ENCODE measurements at places on chromosomes 3 and 15. TPM values are rescaled to one million over a fixed set of nuclear protein-coding genes. Genes with fewer than 3 reads are reported as not detected.

- no peak overlapping the region for H3K4me3 ChIP-seq
- peaks cover 13% of the 10 kb centered on the region for H3K4me1 ChIP-seq
- no peaks in the 10 kb centered on the region for H3K27me3 ChIP-seq
- no peak for DNase-seq
- no peak overlapping the region for H3K27ac ChIP-seq
- peaks cover 97% of the 10 kb centered on the region for H3K36me3 ChIP-seq
Observed at GRCh38 chr15:63611177-63611576, 14.0 kb downstream of the FBXL22 start.

- no peak for DNase-seq
- H3K4me1 ChIP-seq: no peaks in the 10 kb centered on the region
- no peaks in the 10 kb centered on the region for H3K27me3 ChIP-seq
- H3K27ac ChIP-seq: no peak overlapping the region
- H3K36me3 ChIP-seq: peaks cover 5% of the 10 kb centered on the region
Observed at GRCh38 chr3:127038466-127038865, 55.6 kb downstream of the PLXNA1 start.

GRCh38 chr3:160097478-160097877 is 108.8 kb downstream of the IL12A start:
- H3K4me1 ChIP-seq: no peaks in the 10 kb centered on the region
- H3K27ac ChIP-seq: no peak overlapping the region
- no peak for DNase-seq
- H3K4me3 ChIP-seq: no peak overlapping the region
- H3K27me3 ChIP-seq: no peaks in the 10 kb centered on the region

- H3K4me3 ChIP-seq: peak overlapping the region; percentile 73
- peaks cover 6% of the 10 kb centered on the region for H3K4me1 ChIP-seq
- peaks cover 6% of the 10 kb centered on the region for H3K36me3 ChIP-seq
- DNase-seq: peak; percentile 93
- H3K27ac ChIP-seq: peak overlapping the region; percentile 96
Observed at GRCh38 chr15:45166834-45167630, 20.7 kb downstream of the SHF start.

GRCh38 chr3:184361932-184362667 is 590 bp downstream of the POLR2H start:
- no peaks in the 10 kb centered on the region for H3K36me3 ChIP-seq
- no peaks in the 10 kb centered on the region for H3K27me3 ChIP-seq
- DNase-seq: peak; percentile 64
- peaks cover 29% of the 10 kb centered on the region for H3K4me1 ChIP-seq
- H3K27ac ChIP-seq: peak overlapping the region; percentile 99

CLPX gene
- 61.4 TPM for total RNA-seq

DNA sequence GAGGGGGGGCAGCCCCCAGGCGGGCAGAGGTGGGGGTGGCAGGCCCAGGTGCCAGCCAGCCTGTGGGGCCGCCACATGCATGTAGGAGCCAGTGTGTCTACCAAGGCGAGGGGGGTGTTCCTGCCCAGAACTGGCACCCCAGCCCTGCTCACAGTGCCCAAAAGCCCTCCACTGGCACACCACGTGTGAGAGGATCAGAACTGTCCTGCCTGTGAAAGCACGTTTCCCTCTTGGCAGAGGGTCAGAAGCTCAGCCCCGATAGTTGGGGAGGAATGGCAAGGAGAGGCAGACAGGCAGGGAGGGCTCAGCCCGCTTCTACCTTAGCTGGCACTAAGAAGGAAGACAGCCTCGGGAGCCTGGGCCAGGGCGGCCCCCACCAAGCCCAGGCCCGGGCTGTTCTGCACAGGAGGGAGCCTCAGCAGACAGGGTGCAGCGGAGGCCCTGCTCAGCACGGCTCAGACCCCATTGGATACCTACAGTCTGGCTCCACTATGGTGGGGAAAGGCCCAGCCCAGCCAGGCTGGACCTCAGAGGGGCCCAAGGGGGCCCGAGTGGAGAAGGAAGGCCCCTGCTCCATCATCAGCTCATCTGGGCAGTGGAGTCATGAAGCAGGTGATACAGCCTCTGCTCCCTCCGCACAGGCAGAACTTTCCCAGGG is 84.8 kb upstream of the LINGO1 start:
- H3K36me3 ChIP-seq: no peaks in the 10 kb centered on the region
- no peak overlapping the region for H3K27ac ChIP-seq
- DNase-seq: no peak

ENTPD3 gene
- 0.49 TPM for total RNA-seq

GOLGA6B gene
- not detected for total RNA-seq

DNA sequence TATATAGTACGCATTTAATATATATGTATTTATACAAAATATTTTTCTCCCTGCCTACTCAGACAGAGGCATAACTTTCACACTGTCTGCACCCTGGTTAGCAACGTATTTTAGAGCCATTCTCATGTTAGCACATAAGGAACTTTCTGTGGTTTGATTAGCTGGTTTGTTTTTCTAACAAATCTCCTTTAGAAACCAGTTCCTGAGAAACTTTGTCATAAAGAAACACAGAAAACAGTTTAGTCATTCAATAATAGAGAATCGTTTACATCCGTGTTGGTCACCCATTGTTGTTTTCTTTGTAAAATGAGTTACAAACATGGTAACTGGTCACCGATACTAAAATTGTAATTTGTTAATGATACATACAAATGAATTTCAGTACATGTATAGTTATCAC is 5.9 kb upstream of the NGRN start:
- no peaks in the 10 kb centered on the region for H3K27me3 ChIP-seq
- peaks cover 6% of the 10 kb centered on the region for H3K4me1 ChIP-seq
- no peak overlapping the region for H3K27ac ChIP-seq
- no peak overlapping the region for H3K4me3 ChIP-seq

DNA sequence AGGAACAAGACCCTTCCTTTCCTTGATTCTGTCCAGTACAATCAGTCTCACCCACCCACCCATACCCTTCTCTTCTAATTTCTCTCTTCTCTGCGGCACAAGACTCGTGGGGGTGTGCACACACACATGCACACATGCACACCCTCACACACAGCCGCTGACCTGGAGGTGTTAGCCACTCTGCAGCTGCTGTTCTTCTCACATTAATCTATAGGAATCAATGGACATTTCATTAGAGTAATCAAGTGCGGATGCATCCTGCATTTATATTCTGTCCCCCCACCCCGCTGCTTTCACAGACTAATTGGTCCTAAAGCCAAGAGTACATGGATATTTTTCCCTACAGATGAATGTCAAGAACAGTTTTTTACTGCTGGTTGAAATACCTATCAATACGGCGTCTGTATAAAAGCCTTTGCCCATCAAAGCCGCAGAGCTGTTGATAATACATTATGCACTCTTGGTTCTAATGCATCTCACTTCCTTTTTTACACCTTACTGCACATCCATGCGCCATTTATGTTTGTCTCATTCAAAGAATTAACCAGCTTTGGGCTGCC is 186.5 kb upstream of the ONECUT1 start:
- no peaks in the 10 kb centered on the region for H3K4me1 ChIP-seq
- no peaks in the 10 kb centered on the region for H3K36me3 ChIP-seq
- no peak overlapping the region for H3K27ac ChIP-seq

ITIH1 gene
- total RNA-seq: 0.23 TPM

- no peaks in the 10 kb centered on the region for H3K4me1 ChIP-seq
- DNase-seq: no peak
- no peak overlapping the region for H3K27ac ChIP-seq
- no peak overlapping the region for H3K4me3 ChIP-seq
- no peaks in the 10 kb centered on the region for H3K36me3 ChIP-seq
- no peaks in the 10 kb centered on the region for H3K27me3 ChIP-seq
Observed at GRCh38 chr15:57298843-57299550, 77.3 kb upstream of the CGNL1 start.

GRCh38 chr3:6985848-6986247 is 124.9 kb downstream of the GRM7 start:
- H3K36me3 ChIP-seq: no peaks in the 10 kb centered on the region
- H3K4me1 ChIP-seq: no peaks in the 10 kb centered on the region
- no peak overlapping the region for H3K27ac ChIP-seq
- no peak overlapping the region for H3K4me3 ChIP-seq

DNA sequence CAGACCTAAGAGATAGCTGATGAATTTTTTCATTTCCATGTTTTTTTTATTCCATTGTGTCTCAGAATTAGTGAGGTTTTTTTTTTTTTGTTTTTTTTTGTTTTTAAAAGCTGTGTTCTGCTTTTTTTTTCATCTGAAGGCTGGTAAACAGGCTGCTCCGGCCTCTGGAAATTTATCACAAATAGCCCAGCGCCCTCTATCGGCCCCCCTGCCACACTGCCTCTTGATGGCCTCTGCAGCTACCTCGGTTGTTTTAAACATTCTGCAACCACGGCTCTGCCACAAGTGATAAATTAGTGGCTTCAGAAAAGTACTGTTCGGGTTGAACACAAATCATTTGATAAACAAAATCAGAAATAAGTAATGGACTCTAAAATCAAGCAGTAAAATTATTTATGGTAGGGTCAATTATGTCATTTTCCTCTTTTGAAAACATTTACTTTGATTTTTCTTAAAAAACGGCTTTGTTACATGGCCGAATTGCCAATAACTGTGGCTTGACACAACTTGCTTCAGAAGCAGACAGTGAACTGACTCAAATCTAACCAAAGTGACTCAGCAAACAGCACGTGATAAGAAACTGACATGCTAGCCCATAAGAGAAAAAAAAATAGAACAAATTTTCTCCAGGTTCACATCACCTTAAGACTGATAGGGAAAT is 87.8 kb downstream of the RSL24D1 start:
- DNase-seq: peak; percentile 52
- H3K27ac ChIP-seq: no peak overlapping the region
- H3K36me3 ChIP-seq: no peaks in the 10 kb centered on the region
- no peak overlapping the region for H3K4me3 ChIP-seq
- no peaks in the 10 kb centered on the region for H3K4me1 ChIP-seq

MAP6D1 gene
- total RNA-seq: 1.7 TPM

DNA sequence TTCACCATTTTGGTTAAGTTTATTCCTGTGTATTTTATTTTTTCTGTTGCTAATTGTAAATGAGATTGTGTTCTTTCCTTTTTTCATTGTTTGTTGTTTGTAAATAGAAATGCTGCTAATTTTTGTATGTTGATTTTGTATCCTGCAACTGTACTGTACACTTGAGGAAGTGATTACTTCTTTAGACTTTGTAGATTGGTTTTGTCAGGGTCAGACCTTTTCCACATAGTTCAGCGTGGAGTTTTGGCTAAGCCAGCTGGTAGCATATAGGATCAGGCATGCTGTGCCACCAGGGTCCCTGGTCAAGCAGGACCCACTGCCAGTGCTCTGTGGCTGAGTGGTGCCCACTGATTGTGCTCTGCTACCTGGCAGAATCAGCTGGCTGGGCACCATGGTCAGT is 80.1 kb downstream of the CD200 start:
- H3K27ac ChIP-seq: no peak overlapping the region
- no peak overlapping the region for H3K4me3 ChIP-seq
- no peaks in the 10 kb centered on the region for H3K36me3 ChIP-seq
- no peaks in the 10 kb centered on the region for H3K4me1 ChIP-seq

SCG5 gene
- not detected for total RNA-seq

- no peak overlapping the region for H3K27ac ChIP-seq
- no peaks in the 10 kb centered on the region for H3K36me3 ChIP-seq
- peaks cover 36% of the 10 kb centered on the region for H3K4me1 ChIP-seq
- DNase-seq: peak; percentile 61
- H3K27me3 ChIP-seq: peaks cover 15% of the 10 kb centered on the region
Observed at GRCh38 chr15:41494190-41494921, 682 bp downstream of the ITPKA start.

GRCh38 chr3:105691633-105692032 is 177.2 kb downstream of the CBLB start:
- no peak for DNase-seq
- H3K4me3 ChIP-seq: no peak overlapping the region
- no peak overlapping the region for H3K27ac ChIP-seq
- H3K36me3 ChIP-seq: peaks cover 49% of the 10 kb centered on the region
- no peaks in the 10 kb centered on the region for H3K27me3 ChIP-seq

- H3K36me3 ChIP-seq: no peaks in the 10 kb centered on the region
- H3K4me3 ChIP-seq: no peak overlapping the region
- H3K4me1 ChIP-seq: no peaks in the 10 kb centered on the region
- no peak overlapping the region for H3K27ac ChIP-seq
- H3K27me3 ChIP-seq: no peaks in the 10 kb centered on the region
Observed at GRCh38 chr3:18512007-18512406, 86.9 kb upstream of the SATB1 start.

KCNMB3 gene
- 0.71 TPM for total RNA-seq

DNA sequence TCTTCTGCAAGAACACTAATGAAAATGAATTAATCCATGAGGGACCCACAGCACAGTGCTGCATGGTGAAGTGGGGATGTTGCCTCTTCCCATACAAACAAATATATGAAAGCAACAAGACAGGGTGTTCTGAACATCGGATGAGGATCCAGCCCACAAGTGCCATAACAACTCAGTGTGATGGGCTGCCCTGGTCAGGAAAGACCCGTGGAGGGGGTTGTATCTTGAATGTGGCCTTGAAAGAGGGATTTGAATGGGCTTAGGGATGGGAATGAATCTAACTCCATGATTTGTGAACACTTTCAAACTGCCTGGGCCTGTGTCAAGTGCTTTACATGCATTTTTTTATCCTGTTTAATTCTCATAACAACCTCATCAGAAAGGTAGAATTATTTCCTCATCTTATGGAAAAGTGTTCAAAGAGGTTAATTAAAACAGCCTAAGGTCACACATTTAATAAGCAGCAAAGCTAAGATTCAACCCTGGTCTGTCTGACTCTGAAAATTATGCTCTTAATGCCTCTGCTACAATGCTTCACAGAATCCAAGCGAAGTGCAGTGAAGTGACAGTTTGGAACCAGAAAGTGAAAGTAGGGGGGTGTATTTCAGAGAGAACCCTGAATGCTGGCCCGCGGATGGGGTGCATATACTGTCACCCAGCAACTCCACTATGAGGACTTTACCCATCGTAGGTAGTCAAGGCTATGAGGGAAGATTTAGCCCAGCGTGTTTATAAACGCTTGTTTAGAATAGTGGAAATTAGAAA is 65.6 kb upstream of the HEG1 start:
- peaks cover 17% of the 10 kb centered on the region for H3K4me1 ChIP-seq
- no peak overlapping the region for H3K27ac ChIP-seq
- no peaks in the 10 kb centered on the region for H3K36me3 ChIP-seq
- H3K4me3 ChIP-seq: no peak overlapping the region

TEX55 gene
- not detected for total RNA-seq

DNA sequence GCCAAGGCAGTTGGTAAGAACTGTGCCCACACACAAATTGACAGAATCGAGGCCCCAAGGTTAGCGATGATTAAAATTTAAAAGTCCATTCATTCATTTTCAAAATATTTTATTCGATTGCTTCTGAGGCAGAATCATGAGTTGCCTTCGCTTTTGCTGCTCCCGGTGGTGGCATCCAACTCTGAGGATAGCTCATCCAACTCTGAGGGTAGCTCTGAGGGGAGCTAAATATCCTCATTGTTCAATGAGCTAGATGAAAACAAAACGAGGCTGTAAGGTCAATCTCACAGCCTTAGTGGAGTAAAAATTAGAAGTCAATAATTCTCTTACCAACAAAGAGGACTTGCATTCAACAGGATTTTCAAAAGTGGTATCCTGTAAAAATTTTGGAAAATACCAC is 897 bp upstream of the CHL1 start:
- H3K36me3 ChIP-seq: no peaks in the 10 kb centered on the region
- no peak overlapping the region for H3K4me3 ChIP-seq
- peaks cover 68% of the 10 kb centered on the region for H3K27me3 ChIP-seq

GRCh38 chr3:126126811-126127431 is 43.0 kb upstream of the SLC41A3 start:
- DNase-seq: no peak
- no peaks in the 10 kb centered on the region for H3K36me3 ChIP-seq
- no peaks in the 10 kb centered on the region for H3K27me3 ChIP-seq

Data from heart left ventricle (tissue), 16 donors.